ENCODE measurements at places on chromosomes 2 and 18.

DNA sequence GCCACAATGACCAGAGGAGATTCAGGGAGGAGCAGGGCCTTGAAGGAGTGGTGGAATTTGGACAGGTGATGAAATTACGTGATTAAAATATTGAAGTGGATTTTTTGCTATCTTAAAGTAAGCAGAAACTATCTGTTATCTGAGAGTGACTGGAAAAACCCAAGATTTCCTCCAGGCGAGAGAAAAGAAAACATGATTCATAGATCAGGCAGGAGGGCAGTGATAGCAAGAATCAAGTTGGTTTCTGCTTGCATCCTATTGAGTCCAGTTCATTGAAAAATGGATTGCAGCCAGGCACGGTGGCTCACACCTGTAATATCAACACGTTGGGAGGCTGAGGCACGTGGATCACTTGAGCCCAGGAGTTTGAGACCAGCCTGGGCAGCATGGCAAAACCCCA is 127.8 kb downstream of the NXPH2 start:
- DNase-seq = no peak

- peak; percentile 95 for DNase-seq
Observed at GRCh38 chr2:25252291-25253152, 84.1 kb upstream of the POMC start.

DNA sequence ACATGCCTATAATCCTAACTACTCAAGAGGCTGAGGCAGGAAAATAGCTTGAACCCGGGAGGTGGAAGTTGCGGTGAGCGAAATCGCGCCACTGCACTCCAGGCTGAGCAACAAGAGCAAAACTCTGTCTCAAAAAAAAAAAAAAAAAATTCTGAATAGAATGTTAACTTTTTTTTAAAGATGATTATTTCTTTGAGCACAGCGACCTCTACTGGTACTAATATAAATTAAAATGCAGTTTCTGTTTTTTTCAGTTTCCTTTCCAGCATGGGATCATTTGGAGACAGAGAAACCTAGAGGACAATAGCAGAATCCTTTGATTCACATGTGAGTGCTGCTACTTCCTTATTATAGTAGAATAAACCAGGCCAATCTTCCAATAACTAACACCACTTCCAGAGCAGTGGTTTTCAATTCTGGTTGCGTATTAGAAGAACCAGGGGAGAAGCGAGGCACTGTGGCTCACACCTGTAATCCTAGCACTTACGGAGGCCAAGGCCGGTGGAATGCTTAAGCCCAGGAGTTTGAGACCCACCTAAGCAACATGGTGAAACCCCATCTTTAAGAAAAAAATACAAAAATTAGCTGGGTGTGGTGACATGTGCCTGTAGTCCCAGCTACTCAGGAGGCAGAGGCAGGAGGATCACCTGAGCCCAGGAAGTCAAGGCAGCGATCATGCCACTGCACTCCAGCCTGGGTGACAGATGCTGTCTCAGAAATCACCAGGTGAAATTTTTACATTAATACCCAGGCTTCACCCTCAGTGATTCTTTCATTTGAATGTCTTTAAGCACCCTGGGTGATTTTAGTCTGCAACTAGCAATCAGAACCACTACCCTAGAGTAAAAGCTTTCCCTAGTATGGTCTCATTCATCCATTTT is 10.1 kb downstream of the SRSF7 start:
- DNase-seq = no peak

- DNase-seq = no peak
Observed at GRCh38 chr2:24766609-24767008, 26.6 kb downstream of the PTRHD1 start.

DNA sequence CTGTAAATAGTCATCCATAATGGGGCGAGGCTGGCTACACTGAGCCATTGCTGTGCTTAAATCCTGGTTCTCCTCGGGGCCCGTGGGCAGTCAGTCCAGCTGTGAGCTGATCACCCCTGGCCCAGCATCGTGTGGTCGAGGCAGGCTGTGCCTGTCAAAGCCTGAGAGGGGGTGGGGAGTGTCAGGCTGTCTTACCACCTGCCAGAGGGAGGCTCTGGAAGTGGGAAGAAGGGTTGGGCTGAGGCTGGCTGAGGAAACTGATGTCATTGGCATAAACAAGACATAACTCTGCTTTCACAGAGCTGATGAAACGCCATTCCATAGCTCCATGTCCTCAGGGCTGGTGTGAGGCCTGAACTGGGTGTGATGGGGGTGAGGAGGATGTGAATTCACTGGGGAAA is 49.7 kb downstream of the KLHL29 start:
- DNase-seq = no peak

DNA sequence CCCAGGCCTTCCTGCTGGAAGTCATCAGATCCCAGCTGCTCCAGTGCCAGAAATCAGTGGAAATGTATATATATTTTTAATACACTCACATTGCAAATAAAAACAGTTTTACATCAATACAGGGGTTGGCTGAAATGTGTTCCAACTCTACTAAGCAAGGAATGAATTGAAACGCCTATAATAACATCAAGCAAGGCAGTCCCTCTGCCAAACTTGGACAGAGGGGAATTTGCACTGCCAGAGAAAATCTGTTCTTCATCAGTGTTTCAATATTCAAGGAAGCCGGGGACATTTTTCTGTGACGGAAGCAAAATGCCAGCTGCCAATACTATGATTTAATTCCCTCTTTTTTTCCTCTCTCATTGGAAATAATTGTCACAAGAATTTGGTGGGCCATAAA is 335.3 kb downstream of the TNS1 start:
- DNase-seq = no peak

DNA sequence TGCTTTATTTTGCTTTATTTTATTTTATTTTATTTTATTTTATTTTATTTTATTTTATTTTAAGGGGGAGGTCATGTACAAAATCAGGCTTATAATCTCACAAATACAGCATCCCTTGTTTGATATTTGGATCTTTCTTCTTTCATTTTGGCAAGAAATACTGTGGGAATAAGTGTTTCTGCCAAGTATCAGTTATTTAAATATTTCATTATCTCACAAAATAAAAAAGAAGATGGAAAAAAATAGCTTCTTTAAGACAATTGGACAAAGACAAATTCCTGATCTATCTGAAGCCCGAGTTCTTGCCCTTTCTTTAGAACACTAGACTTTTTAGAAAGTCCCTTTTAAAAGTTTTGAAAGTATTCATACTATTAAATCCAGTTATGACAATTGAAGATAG is 560.5 kb upstream of the ZEB2 start:
- DNase-seq = no peak

- no peak for DNase-seq
Observed at GRCh38 chr2:118134650-118135049, 46.4 kb downstream of the INSIG2 start.
